ENCODE measurements at places on chromosomes 2 and 18. TPM values are rescaled to one million over a fixed set of nuclear protein-coding genes. Genes with fewer than 3 reads are reported as not detected.
A peak's percentile ranks its signal among the peaks of the same experiment; 100 is the strongest.

- peak; percentile 82 for DNase-seq
Observed at GRCh38 chr2:96527286-96528005, 9.1 kb upstream of the ARID5A start.

DNA sequence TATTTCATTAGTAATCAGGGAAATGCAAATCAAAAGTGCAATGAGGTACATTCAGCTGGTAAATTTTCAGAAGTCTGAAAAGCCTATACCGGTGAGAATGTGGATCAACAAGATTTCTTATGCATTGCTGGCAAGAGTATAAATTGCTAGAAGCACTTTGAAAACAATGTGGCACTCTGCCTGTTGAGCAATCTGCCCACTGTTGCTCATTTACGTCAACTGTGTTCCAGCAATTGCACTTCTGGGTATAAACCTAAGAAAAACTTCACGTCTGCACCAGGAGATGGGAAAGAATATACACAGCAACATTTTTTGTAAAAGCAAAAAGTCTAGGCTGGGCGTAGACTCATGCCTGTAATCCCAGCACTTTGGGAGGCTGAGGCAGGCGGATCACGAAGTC, 40.8 kb downstream of the MTERF4 start:
- DNase-seq, result no peak

DNA sequence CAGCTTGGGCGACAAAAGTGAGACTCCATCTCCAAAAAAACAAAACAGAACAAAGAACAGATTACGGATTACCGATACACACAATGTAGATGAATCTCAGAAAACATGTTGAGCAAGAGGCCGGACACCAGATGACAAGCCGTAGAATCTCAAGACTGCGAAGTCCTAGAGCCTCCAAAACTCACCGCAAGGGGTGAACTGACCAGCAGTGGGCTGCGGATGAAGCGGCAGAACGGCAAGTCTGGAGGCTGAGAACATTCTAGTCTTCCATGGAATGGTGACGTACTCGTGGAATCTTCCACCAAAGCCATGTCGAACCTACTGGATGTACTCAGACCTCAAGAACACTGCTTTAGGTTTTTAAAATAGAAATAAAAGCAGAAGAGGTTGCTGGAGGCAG, 198.8 kb downstream of the NDUFA10 start:
- DNase-seq, result peak; percentile 24

Gene RSAD2
- total RNA-seq, result 3.8 TPM

All from posterior vena cava (tissue), 2 donors.